ENCODE measurements at places on chromosomes 16 and 17. TPM values are rescaled to one million over a fixed set of nuclear protein-coding genes. Genes with fewer than 3 reads are reported as not detected.

The CARD14 gene
- total RNA-seq: 0.50 TPM

The MYH2 gene
- total RNA-seq: not detected

The TMEM92 gene
- total RNA-seq: 19.1 TPM

The SCGB1C2 gene
- not detected for total RNA-seq

The KREMEN2 gene
- 2.2 TPM for total RNA-seq

The SHISA9 gene
- total RNA-seq: 0.05 TPM

The MT1E gene
- not detected for total RNA-seq

The CD7 gene
- total RNA-seq: 0.07 TPM

Data from A549 treated with Mapracorat at 1 μM for 4 hours (cell line).